Stimulated activated CD8-positive, alpha-beta memory T cell treated with anti-CD3 and anti-CD28 coated beads, Interleukin-2, amount 100 ng/mL, for 48 hours (primary cell): ENCODE measurements at places on chromosomes 11 and 22.

GRCh38 chr22:37267135-37267587 lies 15.1 kb upstream of the CYTH4 start:
- no peak for DNase-seq

DNA sequence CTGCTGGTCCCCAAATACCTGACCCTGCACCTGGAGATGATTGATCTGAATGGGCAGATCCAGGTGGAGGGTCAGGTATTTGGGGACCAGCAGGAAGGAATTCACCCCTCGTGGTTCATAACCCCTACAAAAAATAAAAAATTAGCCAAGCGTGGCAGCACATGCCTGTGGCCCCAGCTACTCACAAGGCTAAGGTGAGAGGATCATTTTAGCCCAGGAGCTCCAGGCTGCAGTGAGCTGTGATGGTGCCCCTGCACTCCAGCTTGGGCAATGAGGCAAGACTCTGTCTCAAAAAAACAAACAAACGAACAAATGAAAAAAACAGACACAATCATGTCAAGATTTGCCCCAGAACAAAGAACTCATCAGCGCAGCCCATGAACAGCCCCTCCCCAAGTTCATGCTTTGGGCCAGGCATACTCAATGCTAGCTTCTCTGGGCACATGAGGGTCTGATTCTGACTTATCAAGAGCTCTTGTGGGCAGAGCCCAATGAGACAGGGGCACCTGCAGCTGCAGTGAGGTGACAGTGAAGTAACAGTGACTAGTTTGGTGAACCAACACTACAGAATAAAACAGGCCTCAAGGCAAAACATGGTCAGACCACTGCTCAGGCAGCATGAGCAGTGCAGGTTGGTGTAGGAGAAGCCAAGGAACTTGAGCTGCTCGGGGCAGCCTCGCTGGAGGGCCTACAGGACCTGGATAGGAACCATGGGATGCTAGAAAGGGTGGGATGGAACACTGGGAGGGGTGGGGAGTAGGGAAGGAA lies 10.2 kb upstream of the FCHSD2 start:
- no peak for DNase-seq

GRCh38 chr22:38924347-38924952 lies 33.0 kb upstream of the APOBEC3A start:
- DNase-seq = no peak

- DNase-seq = no peak
Observed at GRCh38 chr11:2551131-2551530, 106.3 kb downstream of the KCNQ1 start.
